Activated CD4-positive, alpha-beta T cell treated with anti-CD3 and anti-CD28 coated beads for 36 hours (primary cell): ENCODE measurements at places on chromosomes 13 and 19. TPM values are rescaled to one million over a fixed set of nuclear protein-coding genes. Genes with fewer than 3 reads are reported as not detected.

The DAND5 gene
- 0.21 TPM for total RNA-seq

The TGFBR3L gene
- 3.2 TPM for total RNA-seq

The IFI30 gene
- 20.4 TPM for total RNA-seq

The GPR12 gene
- not detected for total RNA-seq

The SYT5 gene
- total RNA-seq: not detected

The CGB2 gene
- not detected for total RNA-seq

The TNFSF9 gene
- 0.57 TPM for total RNA-seq

The ZNF708 gene
- 11.7 TPM for total RNA-seq

The SLITRK5 gene
- not detected for total RNA-seq

The NTN5 gene
- total RNA-seq: 0.60 TPM

The PSG11 gene
- not detected for total RNA-seq

The ZFP14 gene
- total RNA-seq: 1.4 TPM

The CYSLTR2 gene
- total RNA-seq: 2.2 TPM

The FBXO27 gene
- total RNA-seq: 0.71 TPM

The C19orf81 gene
- 1.3 TPM for total RNA-seq

The GPR183 gene
- 50.3 TPM for total RNA-seq

GRCh38 chr13:99863789-99864626 is 107.6 kb downstream of the ZIC5 start:
- no peak for DNase-seq

DNA sequence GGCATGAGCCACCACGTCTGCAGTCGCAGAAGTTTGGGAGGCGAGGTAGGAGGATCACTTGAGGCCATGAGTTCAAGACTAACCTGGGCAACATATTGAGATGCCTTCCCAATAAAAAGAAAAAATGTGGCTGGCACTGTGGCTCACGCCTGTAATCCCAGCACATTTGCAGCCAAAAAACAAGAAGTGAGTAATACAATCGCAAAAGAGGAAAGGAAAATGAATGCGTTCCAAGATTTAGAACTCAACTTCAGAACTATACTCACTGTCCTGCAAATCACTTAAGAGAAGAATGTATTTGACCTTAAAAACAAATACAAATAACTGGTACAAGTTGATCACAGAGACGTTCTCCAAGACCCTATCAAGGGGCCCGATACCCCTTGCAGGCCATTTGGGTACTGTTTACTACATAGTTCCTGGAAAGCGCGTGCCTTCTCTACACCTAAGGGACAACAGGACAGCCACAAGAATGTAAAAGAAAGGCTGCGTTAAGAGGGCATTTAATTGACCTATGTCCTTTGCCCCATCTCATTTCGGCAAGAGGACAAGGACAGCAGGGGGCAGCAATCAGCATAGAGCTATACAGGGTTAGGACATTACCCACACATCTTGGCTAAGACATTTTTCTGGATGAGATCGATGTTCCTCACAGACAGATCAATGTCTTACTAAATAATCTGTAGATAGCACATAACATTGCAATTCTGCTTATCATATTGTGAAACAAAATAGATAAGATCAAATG is 41.3 kb downstream of the FLT3 start:
- DNase-seq: peak; percentile 72

DNA sequence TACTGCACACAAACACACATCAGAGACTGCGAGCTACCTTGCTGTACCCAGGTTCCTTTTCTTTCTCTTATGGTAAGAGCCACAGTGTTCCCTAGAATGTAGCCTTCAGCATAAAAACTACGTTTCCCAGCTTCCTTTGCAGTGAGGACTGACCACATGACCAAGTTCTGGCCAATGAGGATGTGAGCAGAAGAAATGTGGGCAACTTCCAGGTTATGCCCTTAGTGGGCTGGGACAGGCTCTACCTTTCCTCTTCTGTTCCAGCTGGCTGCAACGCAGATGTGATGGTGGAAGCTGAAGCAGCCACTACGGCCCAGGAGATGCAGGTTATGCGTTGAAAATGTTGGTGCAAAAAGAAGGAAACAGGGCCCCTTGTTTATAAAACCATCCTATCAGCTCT is 27.5 kb downstream of the VRK3 start:
- peak; percentile 42 for DNase-seq

GRCh38 chr13:106499896-106500295 is 35.6 kb downstream of the EFNB2 start:
- DNase-seq: peak; percentile 11

- no peak for DNase-seq
These were observed 486 bp downstream of the ZNF808 start for GRCh38 chr19:52527956-52528351.

GRCh38 chr19:44687888-44688287 is 11.1 kb upstream of the CEACAM16 start:
- DNase-seq: no peak

- DNase-seq: no peak
These were observed 23.0 kb downstream of the IER2 start for GRCh38 chr19:13173139-13173737.

DNA sequence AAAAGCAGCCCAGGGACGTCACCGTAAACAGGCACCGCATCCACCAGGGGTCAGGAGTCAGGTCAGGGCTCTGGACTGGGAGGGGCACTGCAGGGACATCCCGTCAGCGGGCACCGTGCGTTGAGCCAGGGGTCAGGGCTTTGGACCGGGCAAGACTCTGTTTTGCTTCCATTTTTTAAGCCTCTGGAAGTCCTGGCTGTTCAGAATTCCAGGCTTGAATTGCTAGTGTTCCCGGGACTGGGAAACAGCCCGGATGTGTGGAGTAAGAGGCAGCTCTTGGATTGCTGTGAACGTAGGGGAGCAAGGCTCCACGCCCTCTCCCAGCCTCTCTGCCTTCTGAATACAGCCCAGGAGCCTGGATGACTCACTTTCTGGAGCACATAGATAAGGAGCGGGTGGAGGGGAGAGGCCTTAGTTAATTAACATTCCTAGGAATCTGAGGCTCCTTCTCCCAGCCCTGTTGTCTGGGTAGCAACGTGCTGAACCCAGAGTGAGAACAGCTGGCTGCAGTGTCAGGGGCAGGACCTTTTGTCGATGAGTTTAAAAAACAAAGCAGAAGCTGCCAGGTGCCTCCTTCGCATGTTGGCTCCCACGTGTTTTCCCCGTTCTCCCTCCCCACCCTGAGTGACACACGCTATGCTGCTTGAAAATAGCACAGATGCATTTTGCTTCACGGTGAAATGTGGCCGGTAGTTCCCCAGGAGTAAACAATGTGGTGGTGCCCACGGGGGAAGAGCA is 21.9 kb downstream of the ATP11A start:
- DNase-seq: peak; percentile 55

DNA sequence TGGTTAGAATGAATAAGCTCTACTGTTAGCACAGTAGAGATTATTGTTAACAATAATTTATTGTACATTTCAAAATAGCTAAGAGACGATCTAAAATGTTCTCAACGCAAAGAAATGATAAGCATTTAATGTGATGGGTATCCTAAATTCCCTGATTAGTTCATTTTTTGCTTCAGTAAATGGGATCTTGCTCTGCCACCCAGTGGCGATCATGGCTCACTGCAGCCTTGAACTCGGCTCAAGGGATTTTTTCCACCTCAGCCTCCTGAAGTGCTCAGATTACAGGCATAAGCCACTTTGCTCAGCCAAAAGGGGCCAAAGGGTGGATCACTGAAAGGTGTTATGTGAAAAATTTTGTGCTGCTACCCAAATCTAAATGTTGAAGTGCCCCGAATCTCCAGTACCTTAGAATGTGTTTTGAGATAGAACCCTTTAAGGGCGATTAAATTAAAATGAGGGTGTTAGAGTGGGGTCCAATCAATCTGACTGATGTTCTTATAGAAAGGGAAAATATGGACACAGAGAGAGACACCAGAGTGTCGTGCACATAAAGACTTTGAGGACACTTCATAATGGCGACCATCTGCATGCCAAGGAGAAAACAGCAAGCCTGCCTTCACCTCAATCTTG is 31.5 kb upstream of the ZNF766 start:
- DNase-seq: peak; percentile 73

DNA sequence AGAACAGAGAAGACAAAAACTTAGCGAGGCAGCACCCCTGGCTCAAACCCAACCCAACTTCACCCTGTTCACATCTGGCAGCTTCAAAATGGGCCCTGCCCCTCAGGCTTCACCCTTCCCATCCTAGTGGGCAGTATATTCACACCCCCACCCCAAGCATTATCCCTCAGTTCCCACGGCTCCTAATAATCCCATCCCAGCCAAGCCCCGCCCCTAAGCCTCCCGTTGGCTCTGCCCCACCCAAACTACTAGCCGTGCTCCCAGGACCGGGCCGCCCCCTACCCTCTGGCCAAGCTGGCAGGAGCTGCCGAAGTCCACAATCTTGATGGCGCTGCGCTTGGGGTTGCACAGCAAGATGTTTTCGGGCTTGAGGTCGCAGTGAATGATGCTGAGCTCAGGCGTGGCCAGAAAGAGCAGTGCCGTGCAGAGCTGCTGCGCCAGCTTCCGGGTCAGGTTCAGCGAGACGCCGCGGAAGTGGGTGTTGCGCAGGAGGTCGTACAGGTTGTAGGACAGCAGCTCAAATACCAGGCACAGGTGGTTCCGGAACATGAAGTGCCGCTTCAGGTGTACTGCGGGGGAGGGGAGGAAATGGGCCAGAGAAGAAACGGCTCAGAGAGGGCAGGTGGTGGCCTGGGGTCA is 5.8 kb downstream of the DYRK1B start:
- DNase-seq: no peak

DNA sequence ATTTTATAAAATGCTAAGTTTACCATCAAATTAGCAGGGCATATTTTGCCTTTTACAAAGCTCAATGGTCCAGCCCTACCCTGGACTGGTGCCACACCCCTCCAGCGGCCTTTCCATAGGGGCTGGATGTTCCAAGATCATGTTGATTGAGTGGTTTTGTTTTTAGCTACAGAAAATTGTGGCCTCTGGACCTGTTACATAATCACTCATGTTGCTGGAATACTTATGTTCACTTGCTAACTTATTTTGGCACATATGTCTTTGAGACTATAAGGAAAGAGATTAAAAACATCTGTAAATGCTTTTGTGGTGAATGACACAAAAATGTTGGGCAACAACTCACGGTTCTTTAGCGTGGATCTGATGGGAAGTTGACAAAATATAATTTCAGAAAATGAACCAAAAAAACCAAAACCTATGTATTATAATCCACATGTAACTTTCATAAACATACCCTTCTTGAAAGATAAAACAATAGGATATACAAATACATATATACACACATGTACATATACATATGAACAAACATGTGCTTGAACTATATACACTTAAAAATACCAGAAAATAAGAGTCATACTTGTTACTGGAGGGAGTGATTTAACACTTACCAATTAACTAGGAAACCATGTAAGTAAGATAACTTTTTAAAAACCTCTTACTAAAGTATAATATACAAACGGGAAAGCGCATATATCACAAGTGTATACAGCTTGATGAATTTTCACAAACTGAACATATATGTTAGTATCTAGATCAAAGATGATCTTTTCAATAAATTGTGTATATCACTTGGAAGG is 46.6 kb upstream of the SLC15A1 start:
- DNase-seq: no peak

GRCh38 chr19:45773384-45773783 is 4.3 kb upstream of the SIX5 start:
- no peak for DNase-seq

DNA sequence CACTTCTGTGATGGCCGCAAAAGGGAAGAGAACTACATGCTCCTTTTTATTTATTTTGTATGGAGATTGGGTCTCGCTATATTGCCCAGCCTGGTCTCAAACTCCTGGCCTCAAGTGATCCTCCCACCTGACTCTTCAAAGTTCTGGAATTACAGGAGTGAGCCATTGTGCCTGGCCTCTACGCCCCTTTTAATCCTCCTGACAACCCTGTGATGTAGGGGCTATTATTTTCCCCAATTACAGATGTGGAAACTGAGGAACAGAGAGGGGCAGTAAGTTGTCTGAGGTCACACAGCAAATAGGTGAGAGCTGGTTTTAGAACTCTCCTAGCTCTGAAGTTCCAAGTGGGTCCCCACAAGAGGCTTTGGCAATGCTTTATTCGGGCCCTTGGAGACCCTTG is 11.7 kb downstream of the TJP3 start:
- no peak for DNase-seq

DNA sequence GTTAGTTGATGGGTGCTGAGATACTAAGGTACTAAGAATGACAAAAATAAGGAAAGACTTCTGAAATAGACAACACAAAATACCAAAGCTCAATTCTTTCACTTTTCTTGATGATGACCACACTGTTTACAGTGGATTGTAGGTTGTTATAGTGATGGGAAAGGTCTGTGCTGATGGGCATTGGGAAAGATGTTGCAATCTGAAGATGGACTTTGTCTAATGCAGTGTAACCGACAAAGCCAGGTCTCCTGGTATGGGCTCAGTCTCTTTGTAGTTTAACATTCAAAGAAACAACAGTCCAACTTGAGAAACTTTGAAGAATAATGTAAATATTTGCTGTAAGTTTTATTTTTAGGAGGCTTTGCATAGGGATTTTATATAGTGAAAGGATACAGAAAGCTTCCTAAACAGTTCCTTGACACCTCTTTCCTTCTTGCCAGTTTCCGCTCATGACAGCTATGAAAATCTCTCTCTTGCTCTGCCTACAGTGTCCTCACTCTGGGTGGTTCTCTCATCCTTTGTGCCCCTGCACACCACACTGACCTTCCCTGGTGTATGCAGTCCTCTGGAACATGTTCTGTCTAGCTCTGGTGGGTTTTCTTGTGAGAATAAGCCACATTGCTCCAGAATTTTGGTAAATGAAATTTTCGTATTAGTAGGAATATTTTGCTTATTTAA is 172.2 kb downstream of the KCNRG start:
- no peak for DNase-seq

GRCh38 chr19:36916991-36917390 is 859 bp downstream of the ZNF568 start:
- DNase-seq: peak; percentile 9

DNA sequence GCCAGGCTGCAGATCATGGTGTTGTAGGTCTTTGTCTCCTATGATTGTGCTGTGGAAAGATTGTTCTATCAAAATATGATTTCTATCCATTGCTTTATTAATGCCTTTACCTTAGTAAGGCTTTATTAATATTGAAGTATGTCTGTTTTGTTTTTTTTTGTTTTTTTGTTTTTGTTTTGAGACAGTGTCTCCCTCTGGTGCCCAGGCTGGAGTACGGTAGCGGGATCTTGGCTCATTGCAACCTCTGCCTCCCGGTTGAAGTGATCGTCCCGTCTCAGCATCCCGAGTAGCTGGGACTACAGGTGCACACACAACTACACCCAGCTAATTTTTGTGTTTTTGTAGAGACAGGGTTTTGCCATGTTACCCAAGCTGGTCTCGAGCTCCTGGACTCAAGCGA is 7.7 kb downstream of the IRGC start:
- DNase-seq: peak; percentile 28

GRCh38 chr13:27868641-27869435 is 51.0 kb upstream of the PDX1 start:
- no peak for DNase-seq

DNA sequence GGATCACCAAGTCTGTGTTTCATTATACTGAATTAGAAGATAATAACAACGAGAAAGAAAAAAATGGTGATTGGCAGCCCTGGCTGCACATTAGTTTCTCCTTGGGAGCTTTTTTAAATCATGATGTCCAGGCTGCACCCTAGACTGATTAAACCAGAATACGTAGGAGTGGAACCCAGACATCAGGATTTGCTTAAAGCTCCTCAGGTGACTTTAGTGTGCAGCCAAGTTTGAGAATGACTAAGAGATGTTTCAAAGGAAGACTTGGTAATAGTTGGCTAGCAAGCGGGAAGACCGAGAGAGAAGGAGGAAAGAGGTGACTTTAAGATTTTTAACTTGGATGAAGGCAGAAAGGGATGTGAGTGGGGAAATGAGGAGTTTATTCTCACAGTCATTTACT is 71.4 kb upstream of the SERP2 start:
- no peak for DNase-seq

GRCh38 chr13:34748596-34748995 is 193.5 kb upstream of the NBEA start:
- DNase-seq: no peak

GRCh38 chr13:98368019-98368418 is 190.9 kb upstream of the RNF113B start:
- DNase-seq: no peak
